Esophagus squamous epithelium (tissue), 5 donors: ENCODE measurements at places on chromosomes 7 and 10. TPM values are rescaled to one million over a fixed set of nuclear protein-coding genes. Genes with fewer than 3 reads are reported as not detected.

Gene HDAC9
- total RNA-seq, result 1.4 TPM

Gene ZNF365
- 0.56 TPM for total RNA-seq

DNA sequence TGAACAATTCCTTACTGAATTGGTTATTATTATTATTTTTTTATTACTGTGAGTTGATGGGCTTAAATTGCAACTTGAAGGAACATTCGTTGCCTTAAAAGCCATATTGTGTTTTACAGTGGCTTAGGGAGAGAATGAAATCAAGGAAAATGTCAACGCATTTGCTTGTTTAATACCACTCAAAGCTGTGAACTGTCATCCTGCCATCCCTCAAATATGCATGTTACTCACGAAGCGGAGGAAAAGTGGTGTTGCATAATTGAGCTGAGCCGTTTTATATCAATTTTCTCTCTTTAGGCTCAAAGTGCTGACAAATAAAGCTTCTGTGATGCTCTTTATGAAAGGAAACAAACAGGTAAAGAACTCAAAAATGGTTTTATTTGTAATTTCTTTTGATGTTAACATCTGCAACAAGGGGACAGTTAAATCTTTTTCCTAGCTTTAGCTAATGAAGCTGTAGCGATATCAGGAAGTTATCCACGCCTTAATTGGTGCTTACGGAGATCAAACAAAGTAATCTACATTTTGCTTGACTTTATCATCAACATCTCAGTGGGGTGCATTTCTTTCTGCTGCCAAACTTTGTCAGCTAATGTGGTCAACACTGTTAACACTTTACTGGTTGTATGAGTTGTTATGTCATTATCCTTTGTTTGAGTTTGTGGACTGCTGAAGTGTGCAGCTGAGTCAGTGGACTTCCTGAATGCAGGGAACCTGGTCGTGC lies 33.1 kb downstream of the GLRX3 start:
- no peak for DNase-seq

DNA sequence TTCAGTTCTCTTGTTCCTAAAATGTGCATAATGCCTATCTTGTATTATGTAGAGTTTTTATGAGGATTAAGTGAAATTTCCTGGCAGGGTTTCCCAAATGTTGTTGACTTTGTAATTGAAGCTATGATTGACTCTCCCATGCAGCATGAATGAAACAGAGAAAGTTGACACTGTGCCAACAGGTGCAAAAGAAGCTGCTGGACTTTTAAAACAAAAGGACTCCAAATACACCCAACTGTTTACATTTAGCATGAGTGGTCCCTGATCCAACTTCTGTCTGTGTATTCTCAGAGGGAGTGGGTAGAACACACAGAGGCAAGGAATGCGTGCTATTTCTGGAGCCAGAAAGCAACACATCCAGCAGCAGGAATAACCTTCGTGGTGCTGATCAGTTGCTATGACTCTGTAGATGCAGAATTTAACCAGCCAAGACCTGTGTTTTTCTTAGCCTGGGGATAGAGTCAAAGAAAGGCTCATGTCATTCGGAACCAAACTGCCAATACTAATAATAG lies 14.4 kb upstream of the RBM20 start:
- no peak for DNase-seq
